GM12864 (cell line): ENCODE measurements at places on chromosomes 6 and 20.

DNA sequence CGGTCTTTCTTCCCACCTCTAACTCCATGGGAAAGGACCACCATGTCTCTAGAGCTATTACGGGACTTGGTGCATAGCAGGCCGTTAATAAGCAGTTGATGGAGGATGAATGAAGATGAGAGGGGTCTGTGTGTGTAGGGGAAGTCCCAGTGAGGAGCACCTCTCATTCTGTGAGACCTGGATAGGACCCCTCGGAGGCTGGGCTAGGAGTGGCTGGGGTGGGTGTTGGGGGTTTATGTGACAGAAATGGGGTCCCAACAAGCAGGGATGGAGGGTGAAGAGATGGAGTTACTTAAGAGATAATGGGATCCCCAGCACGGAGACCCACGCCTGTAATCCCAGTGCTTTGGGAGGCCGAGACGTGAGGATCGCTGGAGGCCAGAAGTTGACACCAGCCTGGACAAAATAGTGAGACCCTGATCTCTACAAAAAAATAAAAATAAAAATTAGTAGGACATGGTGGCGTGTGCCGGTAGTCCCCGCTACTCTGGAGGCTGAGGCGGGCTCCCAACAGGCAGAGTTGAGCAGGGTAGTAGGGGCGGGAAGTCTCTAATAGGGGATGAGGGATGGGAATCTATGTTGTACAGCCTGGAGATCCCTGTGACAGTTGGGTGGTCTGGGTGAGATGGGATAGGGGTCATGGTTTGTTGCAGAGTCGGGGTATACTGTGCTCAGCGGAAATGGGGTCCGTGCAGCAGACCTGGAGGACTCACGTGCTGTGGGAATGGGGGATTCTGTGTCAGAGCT lies 677 bp upstream of the ZNF341 start:
- no peak for DNase-seq

GRCh38 chr6:163600781-163601180 lies 186.3 kb downstream of the QKI start:
- DNase-seq = no peak

- DNase-seq = no peak
These were observed 95.5 kb upstream of the NHSL1 start for GRCh38 chr6:138594758-138595140.

- DNase-seq = no peak
These were observed 18.0 kb downstream of the TUBB2A start for GRCh38 chr6:3139090-3139903.

DNA sequence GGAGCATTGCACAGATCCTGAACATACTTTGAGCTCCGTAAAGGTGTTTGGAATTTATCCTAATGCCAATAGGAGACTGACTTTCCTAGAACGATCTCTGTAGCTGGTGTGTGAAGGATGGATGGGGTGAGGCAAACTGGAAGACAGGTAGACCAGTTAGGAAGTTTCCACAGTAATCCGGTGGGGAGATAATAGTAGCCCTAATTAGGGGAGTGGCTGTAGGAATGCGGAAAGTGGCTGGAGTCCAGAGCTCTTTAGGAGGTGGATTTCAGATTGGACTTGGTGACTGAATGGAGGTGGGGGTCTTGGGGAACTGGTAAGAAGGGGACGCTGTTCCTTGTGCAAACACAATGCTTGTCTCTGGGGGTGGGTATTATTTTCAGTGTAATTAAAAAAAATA lies 146.3 kb downstream of the SOX4 start:
- DNase-seq = no peak

- no peak for DNase-seq
These were observed 167.9 kb downstream of the PREX1 start for GRCh38 chr20:48659858-48660257.

GRCh38 chr6:12356983-12357972 lies 67.1 kb downstream of the EDN1 start:
- peak; percentile 53 for DNase-seq

DNA sequence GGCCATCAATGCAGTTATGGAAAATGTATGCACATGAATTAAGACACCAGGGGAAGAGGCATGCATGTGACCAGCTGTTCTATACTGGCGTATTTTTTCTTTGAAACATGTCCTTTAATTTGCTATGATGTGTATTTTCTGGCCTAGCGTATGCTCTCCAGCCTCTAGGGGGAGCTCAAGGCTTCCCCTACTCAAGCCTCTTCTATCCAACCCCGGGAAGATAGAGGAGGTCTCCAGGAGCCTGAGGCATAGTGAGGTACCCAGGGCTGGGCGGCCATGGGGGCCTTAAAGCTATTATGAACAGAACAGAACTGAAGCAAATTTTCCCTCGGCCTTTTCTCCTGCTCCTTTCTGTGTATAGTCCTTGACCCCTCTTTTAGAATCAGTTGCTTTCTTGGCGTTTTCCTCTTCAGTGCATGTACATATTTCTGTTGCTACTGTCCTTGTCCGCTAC lies 528.9 kb downstream of the MAFB start:
- peak; percentile 8 for DNase-seq

GRCh38 chr20:59451066-59451630 lies 150.7 kb downstream of the EDN3 start:
- DNase-seq = no peak

DNA sequence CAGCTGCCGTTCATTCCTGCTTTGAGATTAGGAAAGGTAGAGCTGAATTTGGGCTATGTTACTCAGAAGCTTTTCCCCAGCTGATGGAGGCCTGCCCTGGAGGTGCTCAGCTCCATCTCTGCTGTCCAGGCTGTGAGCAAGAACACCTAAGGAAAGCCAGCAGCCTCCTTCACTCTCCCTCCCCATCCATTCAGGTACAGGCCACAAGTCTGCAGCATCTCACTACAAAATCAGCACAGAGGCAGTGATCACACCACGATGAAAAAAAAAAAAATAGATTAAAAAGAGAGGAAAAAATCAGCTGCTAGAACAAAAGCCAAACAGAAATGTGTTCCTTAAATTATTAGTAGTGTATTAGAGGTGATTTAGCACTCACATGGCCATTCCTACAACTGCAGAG lies 515.0 kb downstream of the CDH26 start:
- no peak for DNase-seq

DNA sequence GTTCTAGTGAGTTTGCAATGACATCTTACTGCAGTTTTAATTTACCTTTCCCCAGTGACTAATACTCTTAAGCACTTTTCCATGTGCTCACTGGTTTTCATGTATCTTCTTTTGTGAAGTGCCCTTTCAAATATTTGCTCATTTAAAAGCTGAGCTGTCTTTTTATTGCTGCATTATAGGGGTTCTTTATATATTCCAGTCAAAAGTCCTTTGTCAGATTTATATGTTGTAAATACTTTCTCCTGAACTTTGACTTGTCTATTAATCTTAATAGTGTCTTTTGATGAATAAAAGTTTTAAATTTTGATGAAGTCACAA lies 50.2 kb upstream of the ELOVL5 start:
- DNase-seq = no peak

- DNase-seq = no peak
These were observed 224.8 kb upstream of the JAG1 start for GRCh38 chr20:10898552-10898951.

- DNase-seq = no peak
These were observed 1082.4 kb upstream of the MAP3K7 start for GRCh38 chr6:91669154-91669870.

- DNase-seq = no peak
These were observed 644 bp downstream of the RBL1 start for GRCh38 chr20:37095108-37095598.

DNA sequence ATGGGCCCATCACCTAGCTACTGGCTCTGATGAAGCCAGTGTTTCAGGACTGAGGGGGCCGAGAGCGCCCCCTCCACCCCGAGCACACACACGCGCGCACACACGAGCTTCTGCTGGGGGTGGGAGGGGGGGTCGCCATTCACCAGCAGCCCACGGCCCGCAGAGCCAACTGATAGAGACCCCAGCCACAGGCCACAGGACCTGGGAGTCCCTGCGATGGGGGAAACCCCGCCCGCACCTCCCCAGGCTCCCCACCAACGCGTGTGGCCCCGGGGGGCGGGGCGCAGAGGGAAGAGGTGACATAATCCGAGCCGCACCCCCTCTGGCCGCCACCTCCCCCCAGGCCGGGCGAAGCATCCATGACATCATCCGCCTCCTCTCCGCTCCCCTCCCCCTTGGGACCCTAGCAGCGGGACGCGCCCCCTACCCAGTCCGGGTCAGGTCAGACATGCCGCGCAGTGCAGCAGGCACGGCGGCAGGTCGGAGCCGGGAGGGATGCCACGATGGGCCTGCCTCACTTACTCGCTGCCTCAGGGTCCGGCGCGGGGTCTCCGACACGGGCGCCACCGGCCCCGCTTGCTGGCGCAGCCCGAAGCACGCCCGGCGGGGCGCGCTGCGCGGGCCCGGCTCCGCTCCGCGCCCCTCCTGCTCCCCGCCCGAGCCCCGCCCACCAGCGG lies at the start of gene LZTS3:
TSS of gene LZTS3 (minus strand) at position 617 of the 677 bp plus-strand sequence. CDS start 6,386 bp downstream, outside the sequence.
- no peak for DNase-seq

- DNase-seq = peak; percentile 55
These were observed 20.7 kb upstream of the TRIM27 start for GRCh38 chr6:28944412-28944865.

DNA sequence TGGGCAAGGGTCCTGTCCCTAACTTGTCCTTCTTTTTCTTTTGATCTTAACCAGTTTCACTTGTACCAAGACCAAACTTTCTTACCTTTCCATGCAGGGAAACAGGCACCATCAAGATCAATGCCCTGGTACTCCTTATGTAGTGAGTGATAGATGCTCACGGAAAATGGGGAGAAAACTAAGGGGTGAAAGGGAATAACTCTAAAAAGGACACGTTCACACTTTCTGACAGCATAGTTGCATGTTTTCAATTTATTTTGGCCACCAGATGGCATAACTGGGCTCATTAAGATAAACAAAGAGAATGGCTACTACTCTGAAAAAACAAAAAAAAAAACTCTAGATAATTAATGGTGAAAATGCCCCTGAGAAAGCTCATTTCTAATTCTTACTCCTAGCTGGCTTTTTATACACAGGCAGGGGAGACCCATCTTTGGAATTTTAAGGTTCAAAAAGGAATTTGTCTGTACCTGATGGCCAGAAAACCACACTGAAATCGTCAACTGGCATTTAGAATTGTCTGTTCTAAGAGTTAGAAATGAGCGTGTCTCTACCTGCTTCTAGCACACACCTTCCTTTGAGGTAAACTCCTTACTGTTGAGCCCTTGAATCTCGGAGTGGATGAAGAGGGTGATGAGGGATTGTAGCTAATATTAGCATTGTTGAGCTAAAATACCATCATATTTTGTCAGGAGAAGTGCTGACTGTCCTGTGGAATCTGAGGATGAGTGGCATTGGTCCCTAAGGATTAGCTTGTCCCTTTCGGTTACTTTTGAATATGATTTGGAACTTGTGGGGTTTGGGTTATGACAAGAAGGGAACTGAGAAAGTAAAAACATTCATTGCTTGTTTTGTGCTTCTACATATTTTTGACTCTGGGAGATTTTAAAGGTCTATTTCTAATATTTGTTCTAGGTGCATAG lies 62.2 kb upstream of the DDR1 start:
- no peak for DNase-seq

GRCh38 chr6:48817333-48818051 lies 645.6 kb downstream of the MMUT start:
- no peak for DNase-seq

GRCh38 chr6:7154341-7155139 lies 46.8 kb downstream of the RREB1 start:
- DNase-seq = no peak

GRCh38 chr6:108211671-108212070 lies 45.8 kb downstream of the NR2E1 start:
- DNase-seq = no peak

- no peak for DNase-seq
These were observed 1.2 kb upstream of the PHACTR2 start for GRCh38 chr6:143676437-143677045.

GRCh38 chr6:15285682-15286294 lies 39.9 kb downstream of the JARID2 start:
- DNase-seq = no peak

GRCh38 chr6:11975353-11975977 lies 36.6 kb upstream of the HIVEP1 start:
- peak; percentile 66 for DNase-seq

GRCh38 chr6:158086504-158087223 lies 81.4 kb downstream of the SERAC1 start:
- DNase-seq = no peak

DNA sequence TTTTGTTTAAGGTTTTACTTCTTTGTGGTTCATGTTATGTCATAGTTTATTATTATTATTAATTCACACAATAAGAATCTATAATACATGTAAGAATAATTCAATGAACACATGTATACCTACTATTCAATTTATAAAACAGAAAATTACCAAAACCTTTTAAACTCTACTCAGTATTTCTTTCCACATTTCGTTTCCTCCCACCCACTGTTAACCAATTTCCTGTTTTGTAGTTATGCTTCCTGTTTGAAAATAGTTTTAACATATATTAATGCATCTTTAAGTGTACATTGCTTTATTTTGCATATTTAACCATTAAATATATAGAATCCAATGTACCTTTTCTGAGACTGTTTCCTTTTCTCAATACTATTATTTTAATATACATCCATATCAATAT lies 397.9 kb upstream of the SPTLC3 start:
- DNase-seq = no peak

- no peak for DNase-seq
These were observed 4.0 kb upstream of the ADGRF5 start for GRCh38 chr6:46925563-46926253.

GRCh38 chr20:37236462-37236861 lies 25.2 kb downstream of the GHRH start:
- DNase-seq = no peak

- DNase-seq = no peak
These were observed 3.0 kb upstream of the GRM4 start for GRCh38 chr6:34148631-34149451.

DNA sequence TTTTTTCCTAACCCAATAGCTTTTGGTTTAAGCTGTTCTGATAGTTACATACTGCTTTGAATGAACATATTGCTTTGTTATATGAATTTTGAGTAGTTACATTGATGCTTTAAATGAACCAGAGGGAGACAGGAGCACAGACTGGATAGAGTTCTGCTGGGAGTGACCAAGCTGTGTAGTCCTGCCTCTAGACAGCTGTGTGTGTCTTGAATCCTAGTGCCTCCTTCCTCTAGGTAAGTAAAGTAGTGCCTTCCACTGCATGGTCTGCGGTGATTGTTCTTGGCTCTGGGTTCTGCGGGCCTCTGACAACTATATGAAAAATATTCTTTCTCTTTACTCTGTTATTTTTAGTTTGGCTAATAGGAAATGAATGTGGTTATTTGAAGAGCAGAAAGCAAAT lies 46.0 kb upstream of the ADGRG6 start:
- DNase-seq = no peak

DNA sequence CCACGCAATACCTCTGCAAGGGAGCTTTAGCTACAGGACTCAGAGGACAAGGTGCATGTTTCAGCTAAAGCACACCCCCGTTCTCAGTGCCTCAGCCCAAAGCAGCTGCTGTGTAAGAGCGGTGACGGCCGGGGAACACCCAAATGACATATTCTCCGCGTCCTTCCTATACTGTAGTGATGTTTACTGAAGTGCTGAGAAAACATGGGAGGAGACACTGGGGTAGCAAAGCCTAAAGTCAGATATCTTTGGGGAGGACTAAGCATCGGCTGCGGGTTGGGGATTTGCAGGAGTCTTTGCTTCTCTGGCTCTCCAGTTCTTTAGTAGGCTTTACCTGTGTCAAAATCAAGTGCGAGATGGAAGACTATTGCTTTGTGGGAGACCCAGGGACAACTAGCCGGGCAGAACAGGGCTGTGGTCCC lies 1.7 kb downstream of the SLC22A23 start:
- DNase-seq = no peak

GRCh38 chr20:62572980-62573379 lies 69.3 kb upstream of the SLCO4A1 start:
- no peak for DNase-seq

GRCh38 chr20:50248104-50248641 lies 57.5 kb downstream of the CEBPB start:
- DNase-seq = no peak
